ENCODE measurements at places on chromosomes 2 and 18.

- no peak for DNase-seq
Measured at GRCh38 chr2:179261151-179261825, 3.3 kb downstream of the SESTD1 start.

DNA sequence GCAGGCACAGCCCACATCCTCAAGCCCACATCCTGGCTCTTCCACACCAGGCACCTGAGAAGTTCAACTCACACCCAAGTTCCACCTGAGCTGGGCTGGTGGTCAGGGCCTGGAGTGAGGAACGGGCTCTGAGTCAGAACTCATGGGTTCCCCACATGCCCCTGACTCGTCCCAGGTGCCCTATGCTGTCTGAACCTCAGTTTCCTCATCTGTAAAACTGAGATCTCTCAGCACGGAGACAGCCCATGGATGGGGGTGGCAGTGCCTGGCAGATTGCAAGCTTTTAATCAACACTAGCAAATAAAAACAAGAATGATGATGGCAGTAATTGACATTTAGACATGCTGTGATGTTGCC lies 307.8 kb downstream of the NDUFA10 start:
- no peak for DNase-seq

- DNase-seq: no peak
Measured at GRCh38 chr2:41724465-41724864, 323.4 kb upstream of the PKDCC start.

GRCh38 chr2:965640-966147 lies 15.0 kb downstream of the SNTG2 start:
- no peak for DNase-seq

- peak; percentile 19 for DNase-seq
Measured at GRCh38 chr2:37645362-37645761, 26.1 kb downstream of the CDC42EP3 start.

DNA sequence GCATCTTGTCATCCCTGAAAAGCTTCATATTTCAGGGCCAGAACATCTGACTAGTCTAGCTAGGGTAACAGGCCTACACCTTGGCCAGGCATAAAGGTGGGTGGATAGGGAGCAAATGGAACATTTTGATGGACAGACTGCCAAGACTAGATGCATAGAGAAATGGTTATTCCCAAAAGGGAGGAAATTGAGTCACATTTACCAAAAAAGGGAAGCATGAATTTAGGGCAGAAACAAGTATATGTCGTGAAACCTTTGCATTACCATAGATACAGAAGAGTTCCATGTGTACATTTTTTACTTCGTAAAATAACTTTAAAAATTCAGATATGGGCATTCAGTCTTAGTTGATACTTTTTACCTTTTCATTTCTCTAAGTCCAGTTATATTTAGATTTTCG lies 101.3 kb upstream of the ZEB2 start:
- no peak for DNase-seq

DNA sequence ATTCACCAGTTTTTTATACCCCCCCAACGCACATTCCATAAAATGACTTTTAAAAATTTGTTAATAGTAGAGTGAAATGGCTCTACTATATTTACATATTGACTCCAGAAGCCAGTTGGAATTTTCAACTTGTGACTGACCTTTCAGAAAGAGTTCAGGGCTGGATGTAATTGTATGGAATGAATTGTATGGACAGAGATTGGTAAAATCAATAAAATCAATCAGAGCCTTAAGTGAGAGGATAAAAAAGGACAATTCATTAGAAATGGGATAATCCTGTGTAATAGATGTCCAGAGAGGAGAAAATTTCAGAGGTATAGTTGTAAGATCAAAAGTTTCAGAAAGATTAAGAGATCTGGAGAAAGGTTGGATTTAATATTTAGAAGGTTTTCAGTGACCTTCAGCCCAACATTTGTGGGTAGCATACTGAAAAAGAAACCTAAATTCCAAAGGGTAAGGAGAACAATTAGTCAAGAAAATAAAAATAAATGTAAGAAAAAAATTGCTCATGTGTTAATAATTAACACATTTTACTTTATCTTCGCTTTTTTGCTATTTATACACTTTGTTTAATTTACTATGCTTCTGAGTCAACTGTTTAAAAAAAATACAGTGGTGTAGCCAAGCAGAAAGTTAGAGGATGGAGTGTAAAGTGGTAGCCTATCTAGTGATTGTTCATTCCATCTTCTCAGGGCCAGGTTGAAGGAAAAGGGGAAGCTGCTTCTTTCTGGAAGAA lies 385.4 kb upstream of the TMEFF2 start:
- DNase-seq: no peak

- DNase-seq: no peak
Measured at GRCh38 chr2:96514521-96514920, 9.4 kb upstream of the NEURL3 start.

GRCh38 chr2:139526781-139527180 lies 746.6 kb upstream of the NXPH2 start:
- DNase-seq: no peak

GRCh38 chr2:73284296-73285158 lies at the start of gene FBXO41:
FBXO41 (minus strand) TSS chr2:73284478; CDS start chr2:73269630, 14,848 bp downstream.
- peak; percentile 79 for DNase-seq

GRCh38 chr2:189633392-189633811 lies 27.9 kb upstream of the ASNSD1 start:
- peak; percentile 22 for DNase-seq

- DNase-seq: no peak
Measured at GRCh38 chr2:170300993-170301392, 123.0 kb downstream of the MYO3B start.

DNA sequence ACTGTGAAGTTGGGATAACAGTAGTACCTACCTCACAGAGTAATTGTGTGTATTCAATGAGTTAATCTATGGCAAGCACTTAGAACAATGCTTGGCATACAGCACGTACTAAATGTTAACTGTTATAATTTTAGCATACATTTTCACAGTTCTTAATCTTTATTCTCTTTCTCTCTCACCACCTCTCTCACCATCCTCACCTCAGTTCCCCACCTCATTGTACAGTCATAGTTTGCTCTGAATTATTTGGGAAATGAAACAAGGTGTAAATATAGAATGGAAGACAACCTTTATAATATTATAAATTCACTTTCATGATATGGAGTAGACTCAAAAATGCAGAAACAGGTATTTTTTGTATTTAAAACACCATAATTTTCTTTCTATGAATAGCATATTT lies 40.0 kb upstream of the DNAH7 start:
- DNase-seq: no peak

GRCh38 chr2:190334479-190335224 lies 8.7 kb upstream of the INPP1 start:
- DNase-seq: no peak

DNA sequence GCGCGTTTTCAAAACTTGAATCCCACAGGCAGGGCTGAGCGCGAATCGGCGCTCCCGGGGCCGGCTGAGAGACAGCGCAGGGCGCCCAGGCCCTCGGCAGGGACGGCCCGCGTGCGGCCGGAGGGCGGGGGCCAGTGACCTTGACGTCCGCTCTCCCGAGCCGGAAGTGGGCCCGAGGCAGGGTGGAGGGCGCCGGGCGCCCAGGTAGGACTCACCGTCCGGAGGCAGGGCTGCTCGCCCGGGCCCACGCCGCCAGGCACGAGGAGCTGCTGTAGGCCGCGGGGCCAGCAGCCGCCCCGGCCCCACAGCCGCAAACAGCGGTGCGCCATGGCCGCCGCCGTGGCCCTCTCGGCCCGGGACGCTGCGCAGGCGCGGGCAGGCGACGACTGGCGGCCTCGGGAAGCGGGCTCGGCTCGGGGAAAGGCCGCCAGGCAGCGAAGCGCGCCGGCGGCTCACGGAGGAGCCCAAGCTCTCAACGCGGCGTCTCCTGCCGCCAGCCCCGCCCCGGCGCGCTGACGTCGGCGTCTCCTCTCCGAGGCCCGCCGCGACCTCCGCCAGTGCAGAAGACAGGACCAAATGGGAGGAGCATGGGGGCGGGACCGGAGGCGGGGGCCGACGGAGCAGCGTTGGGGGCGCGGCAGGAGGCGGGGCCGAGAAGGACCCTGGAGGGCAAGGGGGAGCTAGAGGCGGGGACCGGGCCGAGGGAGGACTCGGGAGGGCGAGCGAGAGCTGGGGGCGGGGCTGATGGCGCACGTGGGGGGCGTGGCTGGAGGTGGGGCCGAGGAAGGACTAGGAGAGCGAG lies at the start of gene AFG3L2:
Gene AFG3L2 (minus strand): TSS at position 474 of the 802 bp plus-strand sequence. CDS start 145 bp downstream, at position 329.
- DNase-seq: peak; percentile 100

DNA sequence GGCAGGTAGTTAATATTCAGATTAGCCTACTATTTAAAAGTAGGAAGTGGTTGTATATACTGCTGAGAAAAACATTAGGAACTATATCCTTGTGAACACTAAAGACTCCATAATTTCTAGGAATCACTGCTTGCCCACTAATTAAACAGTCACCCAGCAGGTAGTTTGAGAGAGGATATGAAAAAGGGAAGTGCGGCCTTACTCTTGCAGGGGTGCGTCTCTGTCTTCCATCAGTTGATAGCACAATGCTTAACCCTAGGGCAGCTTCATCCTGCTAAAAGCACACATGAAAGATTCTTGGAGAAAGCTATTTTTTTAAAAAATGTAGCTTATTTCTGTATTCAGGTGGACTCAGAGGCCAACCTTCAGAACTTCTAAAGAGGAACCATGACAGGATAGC lies 53.1 kb upstream of the ATP5MC3 start:
- DNase-seq: no peak

- DNase-seq: peak; percentile 70
Measured at GRCh38 chr18:76709659-76710645, 112.4 kb upstream of the ZNF236 start.

- DNase-seq: no peak
Measured at GRCh38 chr2:228701506-228701905, 520.0 kb upstream of the SPHKAP start.

DNA sequence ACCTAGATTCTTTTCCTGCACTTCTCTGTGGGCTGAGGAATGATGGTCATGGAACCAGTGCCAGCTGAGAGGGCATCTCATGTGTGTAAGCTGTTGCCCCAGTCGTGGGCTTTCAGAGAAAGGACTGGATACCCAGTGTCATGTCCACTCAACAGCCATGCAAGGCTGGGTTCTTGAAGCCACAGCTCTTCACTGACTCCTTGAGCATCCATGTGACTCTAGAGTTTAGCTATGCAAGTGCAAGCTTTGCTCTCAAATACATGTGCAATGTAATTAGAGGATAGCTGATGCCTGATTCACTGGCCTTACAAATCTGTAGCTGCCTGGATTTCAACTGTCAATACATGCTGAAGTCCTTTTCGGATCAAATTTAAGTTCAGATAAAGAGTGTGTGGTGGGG lies 46.8 kb upstream of the EML6 start:
- DNase-seq: no peak

- DNase-seq: no peak
Measured at GRCh38 chr2:158125756-158126498, 24.3 kb downstream of the UPP2 start.

- no peak for DNase-seq
Measured at GRCh38 chr2:120749506-120750431, 14.1 kb downstream of the GLI2 start.

DNA sequence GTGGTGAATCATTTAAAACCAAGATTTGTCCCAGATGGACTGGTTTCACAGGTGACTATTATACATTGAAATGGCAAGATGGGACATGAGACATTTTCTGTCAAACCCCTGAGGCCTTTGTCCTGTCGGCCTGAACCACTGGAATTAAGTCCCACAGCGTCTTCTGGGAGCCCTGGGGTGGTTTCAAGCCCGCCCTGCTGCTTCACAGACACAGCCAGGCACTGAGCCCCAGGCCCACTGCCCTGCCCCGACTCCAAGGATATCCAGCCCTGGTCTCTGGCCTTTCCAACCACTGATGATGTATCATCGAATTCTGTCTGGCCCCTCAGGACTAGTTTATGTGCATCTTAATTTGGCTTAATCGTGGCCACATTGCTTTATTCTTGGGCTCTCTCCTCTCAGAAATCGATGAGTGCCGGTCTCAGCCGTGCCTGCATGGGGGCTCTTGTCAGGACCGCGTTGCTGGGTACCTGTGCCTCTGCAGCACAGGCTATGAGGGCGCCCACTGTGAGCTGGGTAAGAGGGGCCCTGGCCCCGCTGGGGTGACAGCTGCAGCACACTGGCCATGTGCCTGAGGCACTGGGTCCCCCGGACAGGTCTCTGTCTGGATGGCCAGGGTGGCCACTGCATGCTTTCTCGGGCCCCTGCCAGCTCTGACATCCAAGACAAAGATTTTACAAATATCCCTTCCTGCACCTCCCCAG lies 39.5 kb downstream of the MTERF4 start:
- DNase-seq: no peak

GRCh38 chr2:121409388-121409787 lies 121.3 kb upstream of the RNU4ATAC start:
- no peak for DNase-seq

DNA sequence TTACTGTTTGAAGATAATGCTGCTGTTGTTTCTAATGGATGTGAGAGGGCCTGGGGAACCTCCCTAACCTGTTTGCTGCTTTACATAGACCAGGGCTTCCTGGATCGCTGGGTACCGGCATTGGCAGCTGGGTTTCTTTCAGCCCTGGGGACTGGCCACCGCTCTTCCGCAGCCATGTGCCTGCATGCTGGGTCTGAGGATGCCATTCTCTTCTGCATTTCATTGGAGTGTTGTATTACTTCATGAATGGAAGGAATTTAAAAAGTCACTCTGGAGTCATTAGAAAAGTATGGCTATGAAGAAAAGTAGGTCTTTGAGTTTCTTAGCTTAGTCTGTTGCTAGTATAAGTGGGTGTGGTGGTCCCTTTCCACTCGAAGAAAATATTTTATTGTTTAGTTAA lies 107.3 kb upstream of the MGAT5 start:
- DNase-seq: no peak

GRCh38 chr2:207048416-207048815 lies 109.1 kb downstream of the CPO start:
- no peak for DNase-seq

- DNase-seq: no peak
Measured at GRCh38 chr2:191626497-191627151, 51.3 kb upstream of the NABP1 start.

DNA sequence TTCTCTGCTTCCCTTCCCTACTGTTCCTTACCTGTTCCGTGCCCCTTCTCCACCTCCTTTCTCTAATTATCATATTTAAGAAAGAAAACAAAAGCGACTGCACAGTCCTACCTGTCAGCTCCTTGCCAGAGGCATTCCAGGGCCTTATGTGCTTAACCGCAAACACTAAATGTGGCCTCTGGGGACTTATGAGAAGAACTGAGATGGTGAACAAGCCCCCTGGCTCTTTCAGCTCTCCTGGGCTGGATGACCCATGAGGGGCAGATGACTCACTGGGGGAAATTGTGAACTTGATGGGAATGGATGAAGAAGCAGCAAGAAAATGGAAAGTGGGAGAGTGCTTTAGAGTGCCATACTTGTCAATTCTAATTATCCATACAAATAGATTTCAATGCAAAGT lies 106.3 kb upstream of the LYPD1 start:
- DNase-seq: no peak

Measured in activated CD4-positive, alpha-beta T cell treated with anti-CD3 and anti-CD28 coated beads, Interleukin-2, amount 10 ng/mL, durations not matched to agents 7 days and 5 days (primary cell).